CD4-positive, alpha-beta T cell treated with Interleukin-21 for 1 hour (primary cell): ENCODE measurements at places on chromosomes 7 and 10.

- no peak for DNase-seq
Observed at GRCh38 chr7:14073988-14074387, 84.5 kb upstream of the ETV1 start.

DNA sequence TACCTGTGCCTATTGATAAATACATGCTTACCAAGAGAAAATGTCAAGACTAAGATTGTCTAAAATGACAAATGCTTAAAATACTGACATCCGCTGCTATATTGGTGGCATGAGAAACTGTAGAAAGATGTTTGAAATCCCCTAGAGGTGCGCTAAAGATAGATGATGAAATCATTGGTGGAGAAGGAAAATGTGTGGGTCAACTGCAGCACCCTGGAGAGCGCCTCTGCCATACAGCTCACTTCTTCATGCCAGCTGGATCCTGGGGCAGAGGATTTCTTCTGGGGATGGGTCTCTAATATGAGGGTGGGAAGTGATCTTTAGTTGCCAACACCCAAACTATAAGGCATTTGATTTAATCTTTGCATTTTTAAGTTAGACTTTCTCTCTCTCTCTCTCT is 680.4 kb upstream of the POM121L12 start:
- no peak for DNase-seq

- DNase-seq, result no peak
Observed at GRCh38 chr10:71320592-71320991, 1.5 kb downstream of the SLC29A3 start.

DNA sequence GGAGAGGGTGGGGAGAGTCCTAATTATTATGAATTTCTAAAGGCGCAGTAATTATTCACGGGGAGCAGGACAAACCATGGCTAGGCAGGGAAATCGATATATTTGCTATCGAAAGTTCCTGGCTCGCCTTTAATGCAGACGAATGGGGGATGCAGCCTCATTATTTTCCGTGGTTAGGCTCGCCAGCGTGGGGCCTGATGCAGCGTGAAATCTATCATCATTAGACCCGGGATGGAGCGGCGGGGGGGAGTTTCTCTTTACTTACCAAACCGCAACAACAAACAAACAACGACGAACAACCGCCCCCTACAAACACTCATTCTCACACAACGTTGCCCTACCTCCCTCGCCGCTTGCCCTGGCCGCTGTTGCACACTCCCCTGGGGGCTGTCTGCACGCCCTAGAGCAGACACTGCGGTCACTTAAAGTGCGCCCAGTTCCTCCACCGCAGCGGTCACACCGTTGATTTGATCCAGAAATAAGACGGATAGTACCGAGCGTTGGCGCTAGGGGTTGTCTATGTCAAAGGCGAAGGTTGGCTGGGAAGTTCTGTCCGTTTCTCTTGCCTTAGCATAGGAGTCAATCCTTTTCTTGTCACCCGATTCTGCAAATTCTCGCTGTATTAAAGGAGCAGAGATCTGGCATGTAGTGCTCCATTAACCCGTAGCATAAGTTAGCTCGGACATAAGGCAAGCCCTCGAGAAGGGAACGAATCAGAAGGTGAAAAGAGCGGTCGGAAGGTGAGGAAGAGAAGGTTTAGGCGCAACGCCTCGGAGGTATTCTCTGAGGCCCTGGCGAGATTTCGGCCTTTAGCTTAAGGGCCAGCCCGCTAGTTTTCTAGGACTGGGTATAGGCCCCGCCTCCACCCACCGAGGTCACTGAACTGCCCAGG is 10.4 kb downstream of the NXPH1 start:
- no peak for DNase-seq

- peak; percentile 63 for DNase-seq
Observed at GRCh38 chr10:91034042-91034441, 113.2 kb upstream of the ANKRD1 start.

GRCh38 chr7:77199013-77199966 is at the start of gene FGL2:
Gene FGL2, minus strand, starts transcription at chr7:77199819. Its CDS starts 26 bp downstream, at chr7:77199793.
- DNase-seq, result peak; percentile 49

DNA sequence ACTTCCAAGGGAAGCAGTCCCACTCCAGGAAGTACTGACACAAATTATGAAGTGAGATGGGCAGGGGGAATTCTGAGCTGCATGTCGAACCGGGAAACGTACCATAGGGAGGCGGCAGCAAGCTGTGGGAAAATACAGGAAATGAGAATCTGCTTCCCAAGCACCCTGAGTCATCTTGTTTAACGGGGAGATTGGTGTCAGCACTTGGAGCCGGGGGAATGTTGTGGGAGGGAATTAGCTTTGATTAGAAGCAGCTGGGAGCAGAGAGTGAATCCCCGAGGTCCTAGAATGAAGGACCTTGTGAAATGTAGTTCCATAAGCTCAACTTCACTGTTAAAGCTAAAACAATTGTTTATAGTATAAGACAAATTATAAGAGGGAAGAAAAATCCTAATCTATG is 141.4 kb upstream of the PRKCQ start:
- no peak for DNase-seq

DNA sequence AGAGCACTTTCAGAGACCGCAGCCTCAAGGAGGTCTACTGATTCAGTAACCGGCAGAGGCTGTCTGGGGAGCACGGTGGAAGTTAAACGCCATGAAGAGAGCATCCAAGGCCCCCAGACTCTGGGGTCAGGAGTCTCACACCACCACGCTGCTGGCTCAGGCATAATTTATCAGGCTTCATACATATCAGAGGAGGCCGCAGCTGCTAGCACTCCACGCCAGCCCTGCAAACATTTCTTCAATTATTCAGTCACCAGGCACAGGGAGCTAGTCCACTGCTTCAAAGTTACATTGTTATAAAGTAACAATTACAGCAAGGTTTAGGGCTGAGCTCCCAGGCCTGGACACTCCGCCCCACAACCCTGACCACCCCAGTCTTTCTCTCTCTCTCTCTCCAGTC is 97.8 kb downstream of the PAXIP1 start:
- no peak for DNase-seq

DNA sequence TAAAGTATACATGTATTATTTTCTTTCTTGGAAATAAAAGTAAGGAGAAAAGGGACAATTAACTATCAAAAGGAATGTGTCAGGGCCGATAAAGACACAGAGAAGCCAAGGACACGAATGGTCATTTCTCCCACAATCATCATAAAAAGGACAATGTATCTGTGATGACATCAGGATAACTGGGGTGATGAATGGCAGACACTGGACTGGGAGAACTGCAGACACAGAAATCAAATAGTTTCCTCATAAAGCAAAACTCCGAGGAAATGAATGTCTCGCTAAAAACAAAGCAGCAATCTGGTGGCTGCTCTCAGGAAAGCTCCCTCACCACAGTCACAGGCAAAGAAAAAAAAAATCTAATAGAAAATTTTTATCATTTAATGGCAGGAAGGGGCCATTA is 69.3 kb upstream of the NPY start:
- DNase-seq, result no peak

- DNase-seq, result no peak
Observed at GRCh38 chr7:151687523-151688235, 168.0 kb upstream of the RHEB start.

DNA sequence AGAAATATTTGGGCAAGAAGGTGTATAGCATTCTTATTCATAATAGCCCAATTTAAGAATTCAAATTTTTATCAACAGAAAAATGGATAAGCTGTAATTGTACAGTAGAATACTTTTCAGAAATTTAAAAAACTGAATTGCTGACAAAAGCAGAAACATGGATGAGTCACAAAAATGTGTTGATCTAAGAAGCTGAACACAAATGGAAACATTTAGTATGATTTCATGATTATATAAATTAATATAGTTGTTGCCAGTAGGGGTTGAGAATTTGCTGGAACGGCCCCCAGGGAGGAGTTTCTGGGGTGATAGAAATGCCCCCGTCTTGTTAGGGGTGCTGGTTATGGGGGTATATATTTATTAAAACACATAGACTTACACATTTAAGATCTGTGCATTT is 179.1 kb downstream of the KLF6 start:
- no peak for DNase-seq

DNA sequence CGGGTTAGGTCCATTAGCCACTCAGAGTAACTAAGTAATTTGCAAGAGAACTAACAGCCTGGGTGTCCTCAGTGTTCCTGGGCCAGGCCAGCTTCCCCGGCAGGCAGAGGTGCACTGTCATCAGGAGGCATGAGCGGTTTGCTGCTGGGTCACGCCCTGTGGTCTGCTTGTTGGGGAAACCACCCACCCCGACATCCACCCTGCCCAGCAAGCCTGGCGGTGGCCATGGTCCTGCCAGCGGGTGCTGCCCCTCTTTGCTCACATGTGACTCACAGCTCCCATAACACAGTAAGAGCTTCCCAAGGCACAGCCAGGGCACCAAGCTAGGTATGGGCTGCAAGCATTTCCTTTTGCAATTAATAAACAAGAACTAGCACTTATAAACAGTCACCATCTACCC is 75.9 kb downstream of the RGS10 start:
- peak; percentile 42 for DNase-seq

DNA sequence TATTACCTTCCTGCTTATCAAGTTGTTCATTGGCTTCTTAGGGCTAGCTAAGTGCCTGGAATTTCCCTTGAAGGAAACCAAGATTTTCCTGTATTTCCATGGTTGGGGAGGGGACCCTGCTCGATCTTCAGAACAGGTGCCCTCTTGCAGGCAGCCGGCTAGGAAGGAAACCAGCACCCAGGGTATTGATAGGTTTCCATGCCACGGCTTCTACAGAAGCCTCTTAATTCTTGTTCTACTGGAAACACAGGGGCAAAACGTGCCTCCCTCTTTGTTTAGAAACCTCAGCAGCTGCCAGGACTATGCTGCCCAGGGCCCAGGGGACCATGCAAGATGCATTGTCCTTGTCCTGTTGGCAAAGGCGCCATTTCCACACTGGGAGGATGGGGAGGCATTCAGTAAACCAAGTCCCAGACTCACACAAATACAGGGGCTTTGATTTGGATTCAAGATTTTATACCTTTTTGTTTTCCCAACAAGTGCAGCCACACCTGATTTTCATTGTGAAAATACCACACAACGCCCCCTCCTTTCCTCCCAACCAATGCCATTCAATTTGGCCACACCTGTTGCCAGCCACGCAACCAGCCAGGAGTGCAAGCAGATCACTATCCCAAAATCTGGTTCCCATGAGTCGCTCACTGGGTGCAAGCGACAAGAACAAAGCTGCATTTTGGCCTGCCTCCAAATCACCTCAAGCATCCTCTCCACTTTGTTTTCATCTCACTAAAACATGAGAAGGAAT is 29.6 kb downstream of the C10orf71 start:
- no peak for DNase-seq
